NCI-H2171 (cell line): ENCODE measurements at places on chromosomes 6 and 20.

DNA sequence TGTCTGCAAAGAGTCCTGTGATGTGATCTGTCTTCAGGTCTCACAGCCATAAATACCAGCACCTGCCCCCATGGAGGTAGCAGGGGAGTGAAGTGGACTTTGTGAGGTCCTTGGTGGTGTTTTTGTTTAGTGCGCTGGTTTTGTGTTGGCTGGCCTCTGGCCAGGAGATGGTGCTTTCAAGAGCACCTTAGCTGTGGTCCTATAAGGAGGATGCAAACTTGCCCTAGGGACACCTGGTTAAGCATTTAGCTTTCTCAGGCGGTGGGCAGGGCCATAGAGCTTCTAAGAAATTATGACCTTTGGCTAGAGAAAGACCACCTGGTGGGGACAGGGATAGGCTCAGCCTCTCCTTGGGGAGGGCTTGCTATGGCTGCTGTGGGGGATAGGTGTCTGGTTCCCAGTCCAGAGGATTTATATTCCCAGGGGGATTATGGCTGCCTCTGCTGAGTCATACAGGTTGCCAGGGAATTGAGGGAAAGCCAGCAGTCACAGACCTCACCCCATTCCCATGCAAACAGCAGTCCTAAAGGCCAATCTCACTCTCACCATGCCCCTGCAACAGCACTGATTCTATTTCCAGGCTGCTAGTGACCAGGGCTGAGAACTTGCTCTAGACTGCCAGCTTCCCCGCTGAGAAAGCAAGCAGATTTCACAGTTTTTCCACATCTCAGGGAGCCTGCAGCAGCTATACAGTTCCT, 259.3 kb downstream of the TFAP2B start:
- no peak for DNase-seq

DNA sequence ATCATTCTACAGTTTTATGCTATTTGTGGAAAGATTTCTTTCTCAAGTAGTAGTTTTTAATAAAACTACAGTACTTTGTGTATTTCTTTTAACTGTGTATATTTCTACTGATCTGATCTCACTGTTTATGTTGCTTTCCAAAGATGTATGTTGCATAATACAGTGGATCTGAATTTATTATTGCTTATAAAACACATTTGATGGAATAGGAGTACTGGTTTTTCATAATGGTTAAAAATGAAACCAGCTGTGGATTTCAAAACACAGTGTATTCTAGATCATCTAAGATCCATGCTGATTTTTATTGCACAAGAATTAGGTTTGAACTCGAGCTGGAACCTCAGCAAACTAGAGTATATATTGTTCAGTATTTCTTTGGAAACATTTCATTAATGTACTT, 8.0 kb downstream of the NKX2-4 start:
- no peak for DNase-seq

GRCh38 chr20:51199920-51200319, 177.0 kb upstream of the KCNG1 start:
- DNase-seq = no peak

DNA sequence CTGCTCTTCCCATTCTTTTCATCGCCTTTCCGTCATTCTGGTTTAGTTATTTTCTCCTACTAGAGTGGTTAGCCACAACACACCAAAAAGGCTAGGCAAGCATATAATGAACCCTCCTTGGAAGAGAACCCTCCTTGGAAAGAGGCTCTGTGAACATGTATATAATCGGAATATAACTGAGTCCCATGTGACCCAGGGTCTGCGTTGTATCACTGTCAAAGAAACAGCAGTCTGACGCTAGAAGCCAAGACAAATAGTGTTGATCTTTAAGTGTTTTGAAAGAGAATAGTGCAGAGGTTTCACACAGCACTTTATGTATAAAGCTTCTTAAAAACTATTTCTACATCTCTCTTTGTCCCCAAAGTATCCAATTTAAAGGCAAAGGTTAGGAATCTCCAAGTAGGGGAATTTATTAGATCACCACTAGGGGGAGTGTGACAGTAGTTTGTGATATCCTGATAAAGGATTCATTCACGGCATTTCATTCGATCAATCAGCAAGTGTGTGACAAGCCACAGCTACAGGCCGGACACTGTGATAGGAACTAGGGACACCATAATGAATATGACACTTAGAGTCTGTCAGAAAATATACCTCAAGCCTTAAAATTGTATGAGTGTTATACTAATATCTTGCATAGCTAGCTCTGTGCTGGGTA, 395.3 kb downstream of the CD109 start:
- peak; percentile 11 for DNase-seq

GRCh38 chr6:16731478-16732051, 29.7 kb downstream of the ATXN1 start:
- no peak for DNase-seq

DNA sequence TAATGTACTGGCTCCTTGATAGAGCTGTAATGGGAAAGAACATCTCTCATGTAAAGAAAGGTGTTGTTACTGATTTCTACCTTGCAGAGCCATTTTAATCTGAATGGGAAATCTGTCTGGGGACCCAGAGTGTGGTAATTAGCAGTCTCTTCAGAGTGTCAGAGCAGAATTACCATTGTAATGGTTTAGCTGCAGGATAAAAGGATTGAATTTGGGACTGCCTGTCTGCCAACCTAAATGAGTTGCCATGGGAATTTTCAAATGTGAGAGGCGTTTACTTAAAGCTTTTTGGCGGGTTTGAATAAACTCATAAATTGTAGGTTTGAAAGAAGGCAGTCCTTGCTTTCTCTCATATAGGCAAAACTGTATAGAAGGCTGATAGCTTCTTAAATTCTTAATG, 128.8 kb downstream of the QKI start:
- no peak for DNase-seq

DNA sequence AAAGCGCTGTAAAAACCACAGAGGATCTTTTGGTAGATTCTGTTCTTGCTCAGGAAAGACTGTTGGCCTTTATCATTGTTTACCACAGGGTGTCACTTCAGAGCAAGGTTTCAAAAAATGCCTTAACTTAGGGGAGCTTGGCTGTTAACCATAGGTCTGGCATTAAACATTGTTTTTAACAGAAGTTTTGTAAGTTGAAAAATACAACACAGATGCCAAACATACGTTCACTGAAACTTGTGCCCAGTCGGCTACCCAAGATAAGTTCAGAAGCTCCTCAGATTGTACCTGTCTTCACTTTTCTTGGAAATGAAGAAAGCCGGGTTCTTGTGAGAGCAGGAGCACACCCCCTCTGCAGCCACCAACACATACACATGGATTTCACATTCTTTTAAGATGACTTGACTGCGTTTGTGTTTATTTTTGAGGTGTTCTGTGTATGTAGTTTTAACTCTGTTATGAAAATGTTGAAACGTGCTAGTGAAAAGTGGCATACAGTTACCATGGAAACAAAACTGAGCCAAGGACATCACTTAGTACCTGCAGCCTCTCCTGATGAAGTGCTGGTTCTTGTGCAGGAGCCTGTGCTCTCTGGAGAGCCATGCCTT, 64.9 kb downstream of the SYCP2L start:
- DNase-seq = no peak

GRCh38 chr6:80502871-80503270, 396.4 kb downstream of the BCKDHB start:
- no peak for DNase-seq

- no peak for DNase-seq
Observed at GRCh38 chr20:694496-694895, 18.9 kb upstream of the SCRT2 start.

DNA sequence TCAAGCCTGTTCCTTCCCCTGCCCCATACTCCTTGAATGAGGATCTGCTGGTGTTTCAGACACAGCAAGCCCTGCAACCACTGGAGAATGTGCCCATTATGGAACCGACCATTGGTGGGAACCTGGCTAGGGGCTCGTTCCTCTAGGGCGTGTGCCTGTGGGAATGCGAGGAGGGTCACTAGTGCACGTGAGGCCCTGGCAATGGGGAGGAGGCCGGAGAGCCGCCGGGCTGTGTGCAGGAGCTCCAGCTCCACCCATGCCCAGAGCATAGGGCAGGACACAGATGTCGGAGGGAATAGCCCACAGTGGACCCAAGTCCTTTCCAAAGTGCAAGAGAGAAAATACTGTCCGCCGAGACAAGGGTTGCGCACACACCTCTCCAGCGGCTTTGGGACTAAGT, 99.3 kb downstream of the ERMARD start:
- no peak for DNase-seq

DNA sequence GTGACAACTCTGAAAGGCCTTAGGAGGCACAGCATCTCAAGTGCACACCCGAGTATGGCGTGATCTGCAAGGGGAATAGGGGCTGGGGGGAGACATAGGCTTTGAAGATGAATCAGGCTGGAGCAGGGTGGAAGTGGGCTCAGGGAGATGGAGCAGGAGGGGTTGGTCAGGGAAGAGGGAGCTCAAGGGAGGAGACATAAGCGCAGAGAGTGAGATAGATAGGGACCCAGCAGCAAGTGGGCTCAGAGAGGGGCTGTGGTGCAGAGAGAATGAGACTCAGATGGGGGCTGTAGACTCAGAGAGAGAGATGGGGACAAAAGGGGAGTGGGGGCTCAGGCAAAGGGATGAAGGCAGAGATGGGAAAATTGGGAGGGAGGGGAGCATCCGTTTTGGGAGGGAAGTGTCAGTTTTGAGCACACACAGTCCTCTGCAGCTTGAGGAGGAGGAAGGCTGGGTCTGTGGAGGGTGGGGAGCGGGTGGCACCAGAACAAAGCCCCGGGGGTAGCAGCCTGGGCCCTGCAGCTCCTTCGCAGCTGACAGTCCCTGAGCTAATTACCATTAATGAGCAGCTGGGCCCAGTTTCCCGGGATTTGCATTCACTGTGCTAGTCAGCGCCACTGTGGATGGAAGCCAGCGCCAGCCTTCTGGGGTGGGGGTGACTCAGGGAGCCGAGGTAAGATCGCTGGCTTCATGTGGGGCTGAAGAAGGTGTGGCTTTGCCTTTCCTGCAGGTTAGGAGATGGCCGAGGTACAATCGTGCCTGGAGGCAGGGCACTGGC, 18.7 kb downstream of the SRXN1 start:
- DNase-seq = peak; percentile 49

DNA sequence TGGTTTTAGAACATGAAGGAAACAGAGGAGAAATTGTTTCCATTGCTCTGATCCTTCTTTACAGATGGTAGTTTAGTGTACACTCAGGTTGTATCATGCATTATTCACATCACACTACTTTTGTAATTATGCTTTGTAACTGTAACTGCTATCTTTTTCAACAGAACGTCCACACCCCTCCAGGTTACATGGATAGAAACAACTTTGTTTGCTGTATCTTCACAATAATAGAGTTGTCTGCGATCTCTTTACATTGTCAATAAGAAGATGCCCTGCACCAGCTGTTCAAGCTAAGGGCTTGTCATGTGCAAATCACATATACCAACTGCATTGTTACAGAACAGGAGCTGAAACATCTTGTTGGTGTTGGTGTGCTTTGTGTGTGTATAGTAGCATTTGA, 67.9 kb upstream of the MAP7 start:
- no peak for DNase-seq

- DNase-seq = no peak
Observed at GRCh38 chr6:130959951-130960350, 103.1 kb downstream of the EPB41L2 start.

GRCh38 chr6:161011492-161012480, 20.2 kb downstream of the MAP3K4 start:
- DNase-seq = no peak

GRCh38 chr6:74409447-74409846, 713.4 kb downstream of the CD109 start:
- DNase-seq = no peak

- DNase-seq = peak; percentile 54
Observed at GRCh38 chr20:24469116-24469893, at the start of gene SYNDIG1. Gene SYNDIG1, plus strand, starts transcription at chr20:24469629. Its CDS starts 73,469 bp downstream, at chr20:24543098.

GRCh38 chr6:15689586-15690482, 27.0 kb upstream of the DTNBP1 start:
- no peak for DNase-seq

- no peak for DNase-seq
Observed at GRCh38 chr6:20365456-20365855, 36.2 kb upstream of the E2F3 start.
